Large intestine (tissue), 12 donors: ENCODE measurements at places on chromosomes 2 and 18.

DNA sequence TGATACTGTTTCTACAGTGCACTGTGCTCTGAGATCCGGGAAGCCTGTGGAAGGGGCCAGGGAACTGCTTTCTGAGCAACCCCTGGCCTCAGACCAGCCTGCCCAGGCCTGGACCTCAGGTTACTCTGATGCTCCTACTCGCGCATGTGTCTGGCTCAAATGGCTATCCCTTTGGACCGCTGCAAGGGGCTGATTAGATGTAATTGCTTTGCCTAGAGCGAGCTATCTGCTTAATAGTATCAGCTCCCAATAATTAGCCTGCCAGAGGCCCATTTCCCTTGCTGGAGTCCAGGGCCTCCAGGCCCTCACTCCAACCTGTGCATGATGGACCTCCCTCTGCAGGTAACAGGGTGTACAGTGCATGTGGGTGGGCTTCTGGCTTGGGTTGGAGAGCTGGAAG lies 7.2 kb upstream of the KCNK3 start:
- DNase-seq, result no peak

DNA sequence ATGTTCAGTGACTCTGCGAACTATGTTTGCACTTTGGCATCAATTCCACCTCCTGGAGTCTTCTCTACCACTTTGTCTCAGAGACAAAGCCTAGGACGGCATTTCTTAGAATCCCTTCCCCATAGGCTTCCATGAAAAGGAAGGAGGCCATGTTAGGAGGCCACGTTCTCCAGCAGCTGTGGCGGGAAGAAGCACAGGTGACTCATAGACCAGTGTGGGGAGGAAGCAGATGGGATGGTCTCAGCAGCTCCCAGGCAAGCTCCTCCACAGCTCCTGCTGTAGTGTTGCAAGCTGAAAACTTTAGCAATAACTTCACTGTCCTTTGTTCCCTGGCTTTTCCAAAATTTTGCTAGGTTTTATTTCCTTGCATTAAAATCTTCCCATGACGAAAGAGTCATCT lies 781.3 kb upstream of the ID2 start:
- DNase-seq, result no peak

DNA sequence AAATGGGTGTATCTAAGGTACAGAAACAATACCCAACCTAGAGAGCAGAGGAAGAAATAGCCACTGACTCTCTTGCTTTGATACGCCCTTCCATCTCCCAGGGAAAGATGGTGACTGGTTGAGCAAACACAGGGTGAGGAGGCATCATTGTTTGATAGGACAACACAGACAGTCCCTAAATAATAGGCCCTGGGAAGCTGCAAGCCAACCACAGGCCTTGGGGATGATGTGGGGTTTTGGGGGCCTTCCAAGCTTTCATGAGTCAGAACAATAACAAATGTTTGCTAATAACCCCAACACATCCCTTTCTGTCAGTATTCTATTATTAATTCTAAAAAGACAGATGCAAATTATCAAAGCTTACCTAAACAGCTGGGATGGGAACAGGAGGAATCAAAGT lies 9.8 kb downstream of the LGALSL start:
- no peak for DNase-seq

DNA sequence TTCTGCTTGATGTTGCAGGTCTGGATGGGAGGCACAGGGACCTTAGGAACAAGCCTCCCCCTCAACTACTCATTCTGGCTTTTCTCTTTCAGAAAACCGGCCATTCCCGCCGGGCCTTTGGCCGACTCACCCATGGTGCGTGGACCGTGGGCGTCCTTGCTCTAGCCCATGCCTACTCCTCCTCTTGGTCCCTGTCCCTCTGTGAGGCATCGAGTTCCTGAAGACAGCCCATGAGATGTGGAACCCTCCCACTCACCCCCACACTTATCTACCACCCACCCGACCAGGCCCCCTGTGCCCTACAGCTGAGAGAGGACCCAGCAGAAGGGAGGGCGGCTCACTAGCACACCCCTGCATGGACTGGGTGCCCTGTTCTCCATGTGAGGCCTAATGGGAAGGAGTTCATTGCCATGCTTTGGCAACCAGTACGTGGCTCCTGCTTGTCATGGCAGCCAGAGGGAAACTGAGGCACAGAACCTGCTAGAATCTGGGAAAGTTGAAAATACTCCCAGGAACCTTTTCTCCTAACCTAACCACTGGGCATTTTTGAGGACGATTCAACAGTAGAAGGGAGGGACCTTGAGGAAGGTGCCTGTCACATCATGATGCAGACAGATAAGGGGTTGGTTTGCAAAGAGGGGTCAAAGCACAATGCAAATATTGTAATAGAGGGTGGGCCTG lies 8.5 kb downstream of the SPEG start:
- DNase-seq, result no peak

DNA sequence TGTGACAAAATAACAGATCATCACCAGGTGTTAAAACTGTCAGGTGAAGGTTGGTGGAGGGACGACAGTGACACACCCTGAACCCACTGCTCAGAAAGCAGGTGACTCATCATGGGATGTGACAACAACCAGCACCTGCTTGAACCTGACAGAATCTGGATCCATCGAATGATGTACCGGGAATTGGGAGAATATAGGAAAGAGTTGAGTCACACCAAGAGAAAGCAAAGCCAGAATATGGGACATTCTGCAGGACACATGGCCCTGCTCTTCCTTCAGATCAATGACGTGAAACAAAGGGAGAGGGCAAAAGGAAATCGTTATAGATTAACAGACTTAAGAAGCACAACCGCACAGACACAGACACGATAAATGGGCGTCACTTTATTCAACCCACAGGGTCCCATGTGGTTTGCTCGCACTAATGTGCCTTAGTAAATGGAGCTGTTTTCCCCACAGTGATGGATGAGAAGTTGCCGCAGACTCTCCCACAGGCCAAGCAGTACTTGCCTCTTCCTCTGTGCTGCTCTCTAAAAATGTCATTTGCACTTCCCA lies 100.1 kb downstream of the CRACDL start:
- DNase-seq, result peak; percentile 24

DNA sequence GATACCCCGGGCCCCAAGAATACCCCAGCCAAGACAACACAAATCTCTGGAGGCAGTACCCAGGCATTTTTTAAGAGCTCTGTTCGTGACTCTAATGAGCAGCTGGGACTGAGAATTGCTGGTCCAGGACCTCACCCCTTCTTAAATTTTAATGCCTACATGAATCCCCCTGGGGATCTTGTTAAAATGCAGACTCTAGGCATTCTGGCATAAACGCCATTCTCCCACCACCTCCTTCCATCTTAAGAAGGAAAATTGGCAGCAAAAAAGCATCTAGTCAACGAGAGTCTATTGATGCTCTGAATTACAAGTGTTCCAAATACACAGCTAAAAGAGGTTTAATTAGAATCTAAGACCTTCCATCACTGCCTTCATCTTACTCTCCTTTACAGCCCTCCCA lies 5.0 kb downstream of the CHST10 start:
- no peak for DNase-seq

DNA sequence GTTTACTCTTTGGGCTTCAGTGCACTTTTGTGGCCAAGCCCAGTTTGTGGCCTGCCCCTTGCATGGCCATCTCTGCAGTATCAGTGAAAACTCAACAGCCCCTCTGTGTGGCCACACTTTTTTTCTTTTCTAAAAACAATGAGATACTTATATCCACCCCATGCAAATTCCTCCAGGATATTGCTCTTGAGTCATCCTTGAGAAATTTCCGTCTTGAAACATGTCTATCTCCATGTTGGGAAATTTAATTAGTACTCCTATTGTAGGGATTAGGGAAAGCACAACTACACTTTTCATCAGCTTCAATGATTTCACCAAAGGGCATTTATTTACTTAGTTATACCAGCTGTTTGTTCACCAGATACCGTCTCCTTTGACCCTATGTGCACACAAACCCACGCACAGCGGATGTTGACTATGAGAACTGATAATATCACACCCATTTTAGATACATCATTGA lies 993.1 kb downstream of the TSN start:
- no peak for DNase-seq

DNA sequence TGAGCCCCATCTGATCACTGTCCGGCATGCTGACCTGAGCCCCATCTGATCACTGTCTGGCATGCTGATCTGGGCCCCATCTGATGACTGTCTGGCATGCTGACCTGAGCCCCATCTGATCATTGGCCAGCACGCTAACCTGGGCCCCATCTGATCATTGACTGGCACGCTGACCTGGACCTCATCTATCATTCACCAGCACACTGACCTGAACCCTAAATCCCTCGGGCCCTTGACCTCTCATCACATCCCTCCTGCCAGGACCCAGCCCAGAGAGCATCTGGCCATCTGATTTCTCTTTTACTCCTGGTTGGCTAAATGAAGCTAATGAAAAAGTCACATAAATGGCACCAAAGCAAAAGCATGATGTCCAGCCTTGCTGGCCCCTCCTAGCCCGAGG lies 207.1 kb downstream of the NDUFA10 start:
- DNase-seq, result no peak

DNA sequence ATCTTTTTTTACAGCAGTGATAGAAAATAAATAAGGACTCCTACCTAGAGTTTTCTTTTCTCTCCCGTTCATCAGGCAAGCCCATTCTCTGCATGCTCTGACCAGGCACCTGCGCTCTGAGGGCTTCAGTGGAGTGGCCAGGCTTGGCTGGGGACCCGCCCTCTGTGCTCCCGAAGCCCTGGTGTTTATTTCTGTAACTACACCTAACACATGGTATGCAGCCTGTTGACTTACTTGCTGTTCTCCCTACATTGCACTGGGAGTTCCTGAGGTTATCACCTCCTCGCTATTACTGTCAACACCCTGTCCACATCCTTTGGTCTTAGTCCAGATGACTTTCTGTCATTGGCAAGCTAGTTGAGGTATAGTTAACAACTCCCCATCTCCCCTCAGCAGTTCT lies 317.7 kb downstream of the LPIN1 start:
- no peak for DNase-seq

- DNase-seq, result no peak
These were observed 201.7 kb downstream of the NRP2 start for GRCh38 chr2:205883965-205884364.

- no peak for DNase-seq
These were observed 100.5 kb upstream of the UNC80 start for GRCh38 chr2:209671020-209671680.

- no peak for DNase-seq
These were observed 2.0 kb upstream of the SETBP1 start for GRCh38 chr18:44678725-44679055.

GRCh38 chr2:70901227-70902066 lies 34.3 kb upstream of the ATP6V1B1 start:
- DNase-seq, result no peak

- DNase-seq, result peak; percentile 5
These were observed 62.8 kb upstream of the SLC38A11 start for GRCh38 chr2:165017966-165018596.

- DNase-seq, result no peak
These were observed 342.8 kb downstream of the DYSF start for GRCh38 chr2:71796174-71796593.

GRCh38 chr2:235230821-235231601 lies 262.8 kb upstream of the AGAP1 start:
- DNase-seq, result no peak

GRCh38 chr2:145068509-145068908 lies 548.6 kb upstream of the ZEB2 start:
- no peak for DNase-seq

DNA sequence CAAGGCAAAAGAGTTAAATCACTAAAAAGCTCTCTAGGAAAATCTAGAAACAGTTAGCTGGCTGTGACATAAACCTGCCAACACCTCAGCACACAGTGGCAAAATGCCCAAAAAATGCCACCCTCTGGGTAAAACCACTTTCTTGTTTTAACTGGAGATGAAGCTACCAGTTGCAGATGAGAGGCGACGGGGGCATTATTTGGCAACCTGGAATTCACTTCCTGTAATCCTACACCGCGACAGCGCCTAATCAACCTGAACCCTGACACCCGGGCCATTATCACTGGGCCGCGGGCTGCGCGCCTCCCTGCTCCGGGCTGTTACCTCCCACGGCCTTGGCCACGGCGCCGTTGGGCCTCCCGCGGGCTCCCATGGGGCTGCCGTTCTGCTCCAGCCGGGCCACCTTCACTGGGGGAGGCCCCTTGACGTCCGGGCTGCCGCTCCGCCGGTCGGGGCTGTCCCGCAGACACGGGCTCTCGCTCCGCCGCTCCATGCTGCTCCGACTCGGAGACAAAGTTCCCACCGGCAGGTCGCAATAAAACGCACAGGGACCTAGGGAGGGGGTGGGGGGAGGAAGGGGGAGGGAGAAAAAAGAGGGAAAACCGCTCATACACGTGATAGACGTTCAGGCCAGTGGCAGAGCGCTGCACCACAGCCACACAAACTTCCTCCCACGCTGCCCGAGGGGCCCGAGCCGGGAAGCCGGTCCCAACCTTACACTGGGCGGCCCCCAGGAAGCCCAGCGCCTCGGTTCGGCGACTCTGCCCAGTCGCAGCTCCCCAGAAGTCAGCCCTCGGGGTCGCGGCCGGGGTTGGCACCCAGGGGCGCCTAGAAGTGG lies 2.0 kb downstream of the SATB2 start:
- DNase-seq, result peak; percentile 91

- DNase-seq, result no peak
These were observed 118.4 kb downstream of the FAM124B start for GRCh38 chr2:224283466-224283965.

- DNase-seq, result no peak
These were observed 9.0 kb upstream of the EN1 start for GRCh38 chr2:118856330-118856977.

DNA sequence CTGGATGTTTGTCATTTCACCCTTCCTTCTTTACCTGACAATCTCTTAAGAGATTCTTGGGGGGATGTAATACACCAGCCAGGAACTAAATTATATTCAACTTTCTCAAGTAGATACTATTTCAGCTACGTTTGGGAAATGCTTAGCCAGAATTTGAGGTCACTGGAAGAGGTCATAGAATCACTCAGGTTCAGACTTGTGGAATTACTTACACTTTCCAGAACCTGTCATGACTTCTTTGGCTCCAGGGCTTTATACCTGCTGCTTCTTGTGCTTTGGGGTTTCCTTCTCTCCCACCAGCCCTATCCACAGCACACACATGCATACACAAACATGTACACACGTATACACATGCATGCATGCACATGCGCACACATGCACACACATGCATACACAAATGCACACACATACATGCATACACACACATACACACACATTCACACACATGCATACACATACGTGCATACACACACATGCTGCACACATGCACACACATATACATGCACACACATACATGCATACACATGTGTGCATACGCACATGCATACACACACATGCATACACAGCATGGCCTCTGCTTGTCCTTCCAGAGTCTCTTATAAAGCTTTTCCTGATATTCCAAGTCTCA lies 23.5 kb upstream of the ANXA4 start:
- no peak for DNase-seq

DNA sequence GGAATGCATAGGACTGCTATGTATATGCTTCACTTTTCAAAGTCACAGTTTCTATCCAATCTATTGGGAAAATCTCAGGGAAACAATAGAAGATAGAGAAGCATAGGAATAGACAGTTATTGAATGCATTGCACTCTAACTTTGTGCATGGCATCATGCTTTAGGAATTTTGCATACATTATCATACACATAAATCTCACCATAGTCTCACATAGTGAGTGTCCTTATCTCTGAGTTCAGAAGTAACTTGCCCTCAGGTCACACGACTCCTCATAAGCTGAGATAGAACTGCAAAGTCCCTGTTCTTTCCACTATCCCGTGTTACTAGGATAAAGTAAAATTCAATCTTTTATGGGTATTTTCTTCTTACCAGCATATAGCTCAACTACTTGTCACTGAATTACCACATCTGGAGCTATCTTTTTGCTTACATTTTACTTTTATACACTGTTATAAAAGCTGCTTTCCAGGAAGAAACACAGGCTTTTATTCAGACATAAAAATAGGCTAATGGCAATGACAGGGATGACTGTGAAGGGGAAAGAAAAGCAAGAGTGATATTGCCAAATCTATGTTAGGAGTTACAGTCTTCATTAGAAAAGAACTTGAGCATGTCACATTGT lies 666.9 kb downstream of the XIRP2 start:
- DNase-seq, result no peak
